ENCODE measurements at places on chromosomes 11 and 22.

GRCh38 chr22:49308300-49308699, 519.4 kb downstream of the BRD1 start:
- DNase-seq: no peak

DNA sequence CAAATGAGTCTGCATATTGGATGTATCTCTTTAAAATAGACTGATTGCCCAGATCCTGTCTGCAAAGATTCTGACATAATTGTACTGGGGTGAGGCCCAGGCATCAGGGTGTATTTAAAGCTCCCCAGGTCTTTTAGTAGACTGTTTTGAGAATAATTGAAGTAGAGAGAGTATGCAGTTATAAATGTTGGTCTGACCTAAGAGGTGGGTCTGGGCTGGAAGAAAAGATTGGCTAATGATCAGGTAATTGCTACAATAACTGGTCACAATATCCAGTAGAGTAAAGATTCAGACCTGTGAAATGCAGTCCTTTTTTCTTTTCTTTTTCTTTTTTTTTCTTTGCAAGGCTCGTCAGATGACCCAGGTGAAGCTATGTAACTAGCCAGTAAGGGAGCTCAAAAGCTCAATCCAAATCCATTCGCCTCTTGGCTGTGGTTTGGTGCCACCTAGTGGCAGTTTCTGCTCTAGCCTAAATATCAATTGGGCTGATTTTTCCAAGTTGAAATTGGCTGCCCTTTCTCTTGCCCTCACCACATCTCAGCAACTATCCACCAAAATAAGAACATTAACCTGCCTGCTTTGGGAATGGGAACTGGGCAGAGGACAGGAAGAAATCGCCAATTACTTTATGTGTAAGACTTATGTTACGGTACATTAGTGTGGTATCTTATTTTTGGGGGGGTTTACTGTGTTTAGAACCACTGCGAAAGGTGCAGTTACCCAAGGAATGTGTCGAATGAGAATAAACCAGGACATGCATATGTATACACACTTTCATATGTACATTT, 45.9 kb downstream of the ZNF143 start:
- DNase-seq: no peak

- DNase-seq: no peak
Observed at GRCh38 chr11:123212406-123212805, 17.4 kb upstream of the CLMP start.

DNA sequence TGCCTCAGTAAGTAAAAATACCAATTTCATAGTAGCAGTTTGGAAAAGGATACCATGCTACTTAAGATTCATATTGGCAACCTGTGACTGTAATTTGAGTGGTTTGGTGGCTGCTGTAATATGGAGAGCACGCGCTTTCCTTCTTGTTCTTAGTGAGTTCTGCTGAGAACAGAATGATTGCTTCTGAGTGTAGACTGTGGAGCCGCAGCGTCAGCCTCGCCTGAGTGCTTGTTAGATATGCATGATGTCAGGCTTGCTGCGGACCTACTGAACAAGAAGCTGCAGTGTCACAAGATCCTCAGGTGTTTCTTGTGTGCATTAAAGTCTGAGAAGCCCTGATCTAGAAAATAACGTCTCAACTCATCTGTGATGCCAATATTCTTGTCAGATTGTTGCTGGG, 143.2 kb downstream of the ARHGAP42 start:
- no peak for DNase-seq

GRCh38 chr22:39728236-39728860, 157.8 kb downstream of the CACNA1I start:
- DNase-seq: no peak

- no peak for DNase-seq
Observed at GRCh38 chr22:26968859-26969523, 311.6 kb downstream of the MIAT start.

GRCh38 chr11:65553301-65554001, 4.7 kb downstream of the LTBP3 start:
- no peak for DNase-seq

DNA sequence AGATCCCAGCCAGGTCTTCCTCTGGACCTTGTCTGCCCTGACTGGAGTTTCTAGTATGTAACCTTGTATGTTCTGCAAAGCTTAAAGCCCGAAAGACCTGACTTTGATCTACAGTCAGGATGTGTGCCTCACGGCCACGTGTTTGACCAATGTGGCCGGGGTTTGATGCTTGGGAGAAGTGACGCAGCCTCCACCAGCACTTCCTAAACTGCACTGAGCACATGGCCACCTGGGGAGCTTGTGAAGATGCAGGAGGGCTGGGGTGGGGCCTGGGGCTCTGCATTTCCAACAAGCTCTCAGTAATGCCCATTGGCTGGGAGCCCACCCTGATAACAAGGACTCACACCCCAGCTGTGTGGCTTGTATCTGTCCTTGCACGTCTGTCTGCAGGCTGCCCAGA, 53.2 kb downstream of the NAT10 start:
- DNase-seq: no peak

DNA sequence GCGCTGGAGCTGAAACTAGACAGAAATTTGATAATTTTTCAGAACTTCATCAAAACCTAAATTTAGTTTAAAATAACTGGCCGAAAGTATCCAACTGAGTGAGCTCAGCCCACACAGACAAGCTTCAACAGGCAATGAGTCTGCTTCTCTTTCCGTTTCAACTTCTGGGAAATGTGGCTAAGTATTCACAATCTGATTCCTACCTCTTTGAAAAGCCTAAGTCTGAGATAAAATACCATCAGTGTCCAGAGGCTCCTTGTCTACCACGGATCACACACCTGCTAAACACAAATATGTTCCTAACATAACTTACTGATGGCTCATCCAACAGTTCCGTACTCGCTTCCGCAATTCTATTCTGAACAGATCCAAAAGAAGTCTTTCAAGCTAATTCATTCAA, 8.5 kb downstream of the SIK3 start:
- DNase-seq: no peak

GRCh38 chr11:67583247-67584204, at the start of gene GSTP1:
Gene GSTP1, plus strand, starts transcription at chr11:67583812. Its CDS starts 32 bp downstream, at chr11:67583844.
- DNase-seq: peak; percentile 61

Data from skeletal muscle cell (primary cell).